ENCODE measurements at places on chromosomes 6 and 20. TPM values are rescaled to one million over a fixed set of nuclear protein-coding genes. Genes with fewer than 3 reads are reported as not detected.

The SIRPA gene
- total RNA-seq: 6.7 TPM

The OLIG3 gene
- 0.28 TPM for total RNA-seq

The SLC22A1 gene
- total RNA-seq: 5.5 TPM

The LGSN gene
- total RNA-seq: 0.07 TPM

The YWHAB gene
- total RNA-seq: 69.2 TPM

The TTLL9 gene
- 0.14 TPM for total RNA-seq

The GRM1 gene
- total RNA-seq: 0.14 TPM

The C6orf163 gene
- 0.87 TPM for total RNA-seq

The GINS1 gene
- 46.6 TPM for total RNA-seq

The FAM209B gene
- 0.59 TPM for total RNA-seq

The MEP1A gene
- not detected for total RNA-seq

The ACSS2 gene
- 14.6 TPM for total RNA-seq

The C6orf58 gene
- total RNA-seq: not detected

The TFAP2A gene
- total RNA-seq: not detected

The WDR27 gene
- 45.4 TPM for total RNA-seq

The SNAI1 gene
- total RNA-seq: 9.4 TPM

The TFAP2C gene
- 38.4 TPM for total RNA-seq

The F13A1 gene
- total RNA-seq: not detected

The MRPS18B gene
- 112 TPM for total RNA-seq

The PPP1R3G gene
- total RNA-seq: 0.48 TPM

The PRDM13 gene
- total RNA-seq: 0.14 TPM

The ELOVL2 gene
- 1.0 TPM for total RNA-seq

The LY6G6D gene
- total RNA-seq: 2.8 TPM

The DEFB124 gene
- not detected for total RNA-seq

The TINAG gene
- total RNA-seq: not detected

The SCUBE3 gene
- 0.45 TPM for total RNA-seq

The CCN6 gene
- total RNA-seq: not detected

The LRRN4 gene
- 0.76 TPM for total RNA-seq

The HSPA12B gene
- 0.97 TPM for total RNA-seq

The GFRA4 gene
- not detected for total RNA-seq

The PLG gene
- total RNA-seq: not detected

The CST5 gene
- not detected for total RNA-seq

The RPS10 gene
- 3,167 TPM for total RNA-seq

The OR12D3 gene
- not detected for total RNA-seq

The BHLHE23 gene
- 2.1 TPM for total RNA-seq

The SLC52A3 gene
- total RNA-seq: 33.8 TPM

The CENPW gene
- total RNA-seq: 19.6 TPM

The ADTRP gene
- total RNA-seq: not detected

The SMPDL3A gene
- total RNA-seq: 1.8 TPM

The C6orf15 gene
- not detected for total RNA-seq

The ACTL10 gene
- 1.4 TPM for total RNA-seq

The CRISP3 gene
- not detected for total RNA-seq

The ROS1 gene
- not detected for total RNA-seq

The NKX2-4 gene
- not detected for total RNA-seq

The SRMS gene
- 0.21 TPM for total RNA-seq

The GCM1 gene
- total RNA-seq: not detected

The CTCFL gene
- total RNA-seq: 14.2 TPM

The SYNDIG1 gene
- total RNA-seq: 8.5 TPM

The BCAS4 gene
- total RNA-seq: 17.6 TPM

The FAM83C gene
- not detected for total RNA-seq

The VWA7 gene
- total RNA-seq: 0.44 TPM

The VSTM2L gene
- total RNA-seq: 2.7 TPM

The NMBR gene
- not detected for total RNA-seq

The ADAM33 gene
- 3.3 TPM for total RNA-seq

The HUS1B gene
- total RNA-seq: 0.22 TPM

The NR2E1 gene
- total RNA-seq: not detected

The GATA5 gene
- 0.55 TPM for total RNA-seq

The C20orf141 gene
- not detected for total RNA-seq

The GPR63 gene
- 6.2 TPM for total RNA-seq

Data from H7 (cell line).